ENCODE measurements at places on chromosomes 11 and 22. TPM values are rescaled to one million over a fixed set of nuclear protein-coding genes. Genes with fewer than 3 reads are reported as not detected.

SESN3 gene
- total RNA-seq, result 11.4 TPM

CDCA5 gene
- total RNA-seq, result not detected

CDC42EP1 gene
- total RNA-seq, result 73.2 TPM

DCDC1 gene
- total RNA-seq, result 0.33 TPM

TENM4 gene
- total RNA-seq, result 6.6 TPM

SCO2 gene
- not detected for total RNA-seq

Measured in body of pancreas (tissue), 4 donors.